ENCODE measurements at places on chromosomes 11 and 22. TPM values are rescaled to one million over a fixed set of nuclear protein-coding genes. Genes with fewer than 3 reads are reported as not detected.

- no peak for DNase-seq
Observed at GRCh38 chr11:73217131-73217809, 811 bp upstream of the P2RY2 start.

The MRGPRF gene
- total RNA-seq: not detected

DNA sequence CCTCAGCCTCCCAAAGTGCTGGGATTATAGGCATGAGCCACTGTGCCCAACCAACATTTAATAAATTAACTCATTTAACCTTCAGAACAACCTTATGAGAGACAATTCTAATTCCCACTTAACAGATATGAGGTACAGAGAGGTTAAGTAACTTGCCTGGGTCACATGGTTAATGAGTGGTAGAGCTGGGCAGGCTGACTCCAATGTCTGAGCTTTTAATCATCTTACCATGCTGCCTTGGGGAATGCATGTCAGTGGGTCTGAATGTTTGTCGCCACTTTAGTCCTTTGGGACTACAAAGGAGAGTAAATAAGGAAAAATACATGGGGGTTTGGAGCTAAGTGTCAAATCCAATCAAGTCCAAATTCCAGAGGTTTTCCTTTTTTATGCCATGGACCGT, 11.2 kb upstream of the PIK3C2A start:
- DNase-seq: no peak

DNA sequence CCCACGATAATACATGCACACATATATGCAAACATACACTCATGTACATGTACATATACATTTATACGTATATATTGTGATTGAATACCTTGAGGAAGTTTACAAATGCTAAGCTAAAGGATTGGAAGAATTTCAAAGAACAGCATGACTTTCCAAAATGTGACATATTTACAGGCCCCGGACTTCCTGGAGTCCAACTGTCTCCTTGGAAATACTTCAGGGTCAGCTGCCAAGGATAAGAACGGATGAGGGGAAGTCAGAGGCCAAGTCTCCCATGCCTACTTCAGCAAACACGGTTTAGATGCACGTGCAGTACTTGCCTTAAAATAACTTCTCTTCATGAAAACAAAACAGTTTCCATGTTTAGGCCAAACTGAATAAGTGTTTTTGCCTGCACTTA, 213.6 kb downstream of the DYNC2H1 start:
- no peak for DNase-seq

The FIBIN gene
- total RNA-seq: not detected

DNA sequence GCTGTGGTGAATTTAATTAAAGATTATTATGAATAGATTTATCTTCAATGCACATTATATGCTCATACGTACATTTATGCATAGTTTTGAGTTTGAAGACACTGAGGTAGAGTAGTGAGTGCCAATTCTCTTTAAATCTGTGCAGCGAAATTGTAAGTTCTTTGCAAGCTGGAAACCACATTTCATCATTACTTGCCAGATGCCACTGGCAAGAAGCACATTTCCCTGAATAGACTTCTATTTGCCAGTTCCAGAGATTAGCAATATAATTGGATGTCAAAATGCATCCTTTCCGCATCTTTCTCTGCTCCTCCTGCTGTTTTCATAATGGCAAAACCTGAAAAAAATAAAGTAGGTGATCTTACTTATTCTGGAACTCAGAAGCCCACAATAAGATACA, 448.0 kb downstream of the LUZP2 start:
- DNase-seq: no peak

GRCh38 chr11:128345316-128345715, 242.0 kb downstream of the ETS1 start:
- peak; percentile 80 for DNase-seq

The TEAD1 gene
- total RNA-seq: not detected

DNA sequence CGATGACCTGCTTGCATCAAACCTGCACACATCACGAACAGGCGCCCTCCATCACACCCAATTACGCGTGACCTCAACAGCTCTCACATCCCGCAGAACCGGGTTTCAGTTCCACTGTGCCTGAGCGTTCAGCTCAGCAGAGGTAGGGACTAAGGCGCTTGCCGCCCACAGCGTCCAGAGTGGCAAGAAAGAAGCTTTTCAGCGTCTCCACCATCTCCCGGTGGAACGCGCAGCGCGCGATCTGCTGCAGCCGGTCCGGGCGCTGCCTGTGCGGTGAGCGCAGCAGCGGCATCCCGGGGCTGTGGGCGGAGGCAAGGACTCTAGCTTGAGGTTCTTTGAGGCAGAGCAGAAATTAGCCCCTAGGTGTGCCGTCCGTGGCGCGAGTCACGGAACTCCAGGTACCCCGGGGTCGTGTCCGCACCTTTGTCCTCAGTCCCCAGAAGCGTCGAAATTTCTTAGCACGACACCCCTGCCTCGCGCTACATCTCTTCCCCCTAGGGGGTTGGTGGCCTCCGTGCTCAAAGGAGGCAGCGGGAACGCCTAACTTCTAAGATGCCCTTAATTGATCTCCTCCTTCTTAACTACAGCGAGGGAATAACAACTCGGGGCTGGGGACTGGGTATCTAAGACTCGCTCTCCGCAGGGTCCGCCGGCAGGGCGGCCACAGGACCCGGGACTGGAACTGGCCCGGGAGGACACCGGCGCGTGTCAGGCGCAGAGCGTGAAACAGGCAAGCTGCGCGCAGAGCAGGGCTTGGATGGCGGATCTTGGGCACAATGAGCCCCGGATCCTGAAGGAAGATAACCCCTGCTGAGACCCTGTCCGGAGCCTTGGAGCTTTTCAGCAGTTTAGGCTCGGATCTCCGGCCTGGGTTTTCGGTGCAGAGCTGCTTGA, 1.7 kb upstream of the CALCA start:
- peak; percentile 45 for DNase-seq

GRCh38 chr22:37887584-37888378, 18.3 kb upstream of the MICALL1 start:
- DNase-seq: peak; percentile 25

Data from natural killer cell (primary cell).